Tongue (tissue), 3 donors: ENCODE measurements at places on chromosomes 7 and 10. TPM values are rescaled to one million over a fixed set of nuclear protein-coding genes. Genes with fewer than 3 reads are reported as not detected.

GRIFIN gene
- not detected for total RNA-seq

CYP26A1 gene
- total RNA-seq: 1.9 TPM

CDC14C gene
- total RNA-seq: not detected

ANKRD7 gene
- 2.2 TPM for total RNA-seq

MYL10 gene
- total RNA-seq: 20.9 TPM

HOXA13 gene
- total RNA-seq: not detected

SLC29A4 gene
- 11.2 TPM for total RNA-seq

GNAT3 gene
- 4.0 TPM for total RNA-seq

PRPS1L1 gene
- total RNA-seq: not detected

FBXL13 gene
- total RNA-seq: 1.3 TPM

FIS1 gene
- 180 TPM for total RNA-seq

HSPA12A gene
- 9.3 TPM for total RNA-seq

ECHDC3 gene
- total RNA-seq: 28.4 TPM

SLC39A12 gene
- total RNA-seq: not detected

TRIM50 gene
- total RNA-seq: 0.31 TPM

RBP3 gene
- total RNA-seq: not detected

CPXM2 gene
- total RNA-seq: 7.8 TPM

NPSR1 gene
- not detected for total RNA-seq

POLL gene
- total RNA-seq: 12.3 TPM

PDK4 gene
- total RNA-seq: 48.6 TPM

ZNF518A gene
- 51.2 TPM for total RNA-seq

LIPM gene
- total RNA-seq: not detected

FGFBP3 gene
- total RNA-seq: 0.72 TPM
